ENCODE measurements at places on chromosomes 5 and 9. TPM values are rescaled to one million over a fixed set of nuclear protein-coding genes. Genes with fewer than 3 reads are reported as not detected.

The HNRNPH1 gene
- total RNA-seq = 668 TPM

The MYOT gene
- total RNA-seq = 1.8 TPM

The GPR150 gene
- 0.23 TPM for total RNA-seq

The OR1J2 gene
- not detected for total RNA-seq

The CDC20B gene
- total RNA-seq = 1.6 TPM

The IL9 gene
- not detected for total RNA-seq

The GZMA gene
- not detected for total RNA-seq

The NUP155 gene
- 53.5 TPM for total RNA-seq

The OGN gene
- 11.8 TPM for total RNA-seq

The SMAD5 gene
- 50.3 TPM for total RNA-seq

The PCDHB9 gene
- 9.2 TPM for total RNA-seq

The CCNJL gene
- 2.5 TPM for total RNA-seq

The NUDCD2 gene
- total RNA-seq = 15.5 TPM

The SOX30 gene
- not detected for total RNA-seq

The ENHO gene
- 58.8 TPM for total RNA-seq

The ACOT12 gene
- total RNA-seq = 5.1 TPM

The TMEM252 gene
- not detected for total RNA-seq

The LCN1 gene
- total RNA-seq = not detected

The TMC1 gene
- total RNA-seq = 0.46 TPM

The ROPN1L gene
- 12.0 TPM for total RNA-seq

The IFNB1 gene
- total RNA-seq = not detected

The ZNF367 gene
- total RNA-seq = 6.2 TPM

The PIP5K1B gene
- total RNA-seq = 7.6 TPM

The SLC25A2 gene
- total RNA-seq = 0.23 TPM

The TEX48 gene
- not detected for total RNA-seq

The INSL4 gene
- total RNA-seq = not detected

The BTNL3 gene
- total RNA-seq = not detected

The NKD2 gene
- 5.3 TPM for total RNA-seq

The P4HA2 gene
- 14.5 TPM for total RNA-seq

The TPD52L3 gene
- total RNA-seq = not detected

The GPR21 gene
- total RNA-seq = 14.3 TPM

The MCIDAS gene
- total RNA-seq = not detected

The TLX3 gene
- not detected for total RNA-seq

The PCDHGB3 gene
- 9.2 TPM for total RNA-seq

The KCNIP1 gene
- 51.2 TPM for total RNA-seq

The CCDC69 gene
- total RNA-seq = 1.2 TPM

The N4BP3 gene
- 12.5 TPM for total RNA-seq

The PCSK1 gene
- total RNA-seq = 19.1 TPM

The SFXN1 gene
- 96.4 TPM for total RNA-seq

The TNFSF8 gene
- 0.92 TPM for total RNA-seq

The POLE3 gene
- total RNA-seq = 34.4 TPM

The ADRA1B gene
- 6.9 TPM for total RNA-seq

The TRIO gene
- total RNA-seq = 286 TPM

The ZNF879 gene
- total RNA-seq = 13.1 TPM

The GFPT2 gene
- 12.9 TPM for total RNA-seq

The CTXN3 gene
- 8.5 TPM for total RNA-seq

The RNF208 gene
- 1.8 TPM for total RNA-seq

The PRR16 gene
- 6.5 TPM for total RNA-seq

The PGM5 gene
- 3.2 TPM for total RNA-seq

The IFNA13 gene
- total RNA-seq = not detected

The ENTREP1 gene
- total RNA-seq = 7.8 TPM

The TAF7 gene
- 103 TPM for total RNA-seq

The LCN9 gene
- not detected for total RNA-seq

The FYB1 gene
- total RNA-seq = 5.8 TPM

The SPINK9 gene
- total RNA-seq = not detected

The GPBP1 gene
- 133 TPM for total RNA-seq

The TRAPPC13 gene
- total RNA-seq = 49.6 TPM

The LECT2 gene
- not detected for total RNA-seq

The ACTBL2 gene
- not detected for total RNA-seq

Measured in diencephalon (tissue), 1 donor.